ENCODE measurements at places on chromosomes 7 and 10.

GRCh38 chr7:8115547-8116402 lies 146.2 kb downstream of the ICA1 start:
- DNase-seq, result no peak

GRCh38 chr10:111354859-111355258 lies 278.0 kb downstream of the ADRA2A start:
- no peak for DNase-seq

DNA sequence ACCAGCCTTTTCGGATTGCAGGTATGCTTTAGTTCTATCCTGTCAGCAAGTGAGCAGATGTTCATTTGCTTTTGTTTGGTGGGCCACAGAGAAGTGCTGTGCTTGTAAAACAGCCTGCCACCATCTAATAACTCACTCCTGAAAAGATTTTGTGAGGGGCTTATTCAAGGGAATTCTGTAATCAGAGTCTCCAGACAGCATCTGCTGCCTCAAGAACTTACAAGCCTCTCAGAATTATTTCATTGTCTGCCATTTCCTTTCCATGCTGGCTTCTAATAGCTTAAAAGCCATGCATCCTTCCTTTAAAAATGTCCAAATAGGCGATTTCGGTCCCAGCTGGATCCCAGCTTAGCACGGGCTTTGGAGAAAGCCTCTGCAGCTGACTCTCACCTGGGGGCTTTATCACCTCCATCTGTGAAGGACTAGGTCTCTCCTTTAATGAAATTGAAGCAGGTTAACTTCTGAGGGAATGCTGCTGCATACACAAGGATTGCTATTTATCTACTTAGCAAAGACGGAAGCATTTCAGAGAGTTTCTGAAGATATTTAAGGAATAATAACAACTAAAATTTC lies 48.0 kb downstream of the MALRD1 start:
- DNase-seq, result no peak

DNA sequence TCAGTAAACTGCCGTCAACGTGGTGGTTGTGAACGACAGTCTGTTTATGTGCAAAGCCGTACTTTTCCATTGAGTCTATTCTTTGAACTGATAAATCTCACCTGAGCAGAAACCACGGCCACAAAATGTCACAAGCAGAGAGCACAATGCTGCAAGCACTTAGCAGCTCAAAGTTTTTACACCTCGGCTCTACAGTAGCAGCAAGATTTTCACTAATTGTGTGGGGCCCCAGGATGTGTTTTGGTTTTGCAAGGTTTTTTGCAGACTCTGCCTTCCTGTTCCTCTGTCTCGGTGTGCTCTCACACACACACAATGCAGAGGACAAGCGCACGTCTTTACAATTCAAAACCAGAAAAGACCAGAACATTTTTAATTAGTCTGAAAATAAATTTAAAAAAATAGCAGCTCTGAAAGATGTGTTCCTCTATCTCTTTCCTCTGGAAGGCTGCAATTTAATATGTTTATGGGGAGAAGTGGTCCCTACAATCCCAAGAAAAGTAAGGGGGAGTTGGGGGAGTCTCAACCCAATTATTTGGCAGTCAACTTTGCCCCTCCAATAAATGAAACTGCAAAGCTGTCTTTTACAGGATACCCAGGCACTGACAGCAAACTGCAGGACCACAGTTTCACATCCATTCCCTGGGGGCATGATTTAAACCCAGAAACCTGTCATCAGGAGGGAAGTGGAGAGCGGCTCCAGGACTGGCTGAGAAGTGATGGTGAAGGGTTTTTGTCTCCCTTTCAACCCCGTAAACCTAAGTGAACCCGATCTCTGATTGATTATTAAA lies 73.8 kb upstream of the SFMBT2 start:
- no peak for DNase-seq

- DNase-seq, result no peak
Measured at GRCh38 chr7:40583667-40584444, 449.1 kb downstream of the SUGCT start.

GRCh38 chr7:96637522-96637921 lies 72.1 kb downstream of the SEM1 start:
- DNase-seq, result no peak

DNA sequence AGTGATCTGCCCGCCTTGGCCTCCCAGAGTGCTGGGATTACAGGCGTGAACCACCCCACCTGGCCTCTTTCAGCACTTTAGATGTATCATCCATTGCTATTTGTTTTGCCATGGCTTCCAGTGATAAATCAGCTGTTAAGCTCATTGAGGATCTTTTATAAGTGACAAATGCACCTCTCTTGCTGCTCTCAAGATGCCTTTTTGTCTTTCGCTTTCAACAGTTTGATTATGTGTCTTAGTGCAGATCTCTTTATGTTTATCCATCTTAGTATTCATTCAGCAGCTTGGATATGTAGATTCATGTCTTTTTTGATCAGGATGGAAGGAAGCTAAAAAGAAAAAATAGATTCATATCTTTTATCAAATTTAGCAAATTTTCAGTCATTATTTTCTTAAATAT lies 105.6 kb downstream of the MAPK8 start:
- DNase-seq, result no peak

- DNase-seq, result no peak
Measured at GRCh38 chr7:44104860-44105771, 971 bp downstream of the AEBP1 start.

GRCh38 chr10:73439055-73439454 lies 5.7 kb upstream of the MSS51 start:
- DNase-seq, result no peak

- DNase-seq, result no peak
Measured at GRCh38 chr10:74827045-74827441, 643 bp downstream of the KAT6B start.

GRCh38 chr7:93944673-93945072 lies 23.1 kb downstream of the GNG11 start:
- no peak for DNase-seq

DNA sequence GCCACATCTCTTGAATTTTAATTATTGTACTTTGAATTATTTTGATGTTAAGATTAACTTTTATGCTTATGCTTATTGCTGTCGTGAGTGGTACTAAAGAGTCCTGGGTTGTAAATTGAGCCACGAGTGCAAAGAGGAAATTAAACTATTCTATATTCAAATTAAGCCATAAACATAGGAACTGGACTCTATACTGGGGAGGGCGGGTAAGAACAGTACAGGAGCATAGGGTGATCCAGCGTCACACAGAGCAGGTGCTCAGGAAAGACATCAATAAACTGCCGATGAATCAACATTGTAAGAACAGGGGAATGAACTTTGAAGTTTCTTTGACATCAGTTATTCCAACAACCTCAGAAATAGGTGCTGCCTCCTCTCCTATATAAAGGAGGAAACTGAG lies 219.6 kb downstream of the CACNB2 start:
- DNase-seq, result no peak

DNA sequence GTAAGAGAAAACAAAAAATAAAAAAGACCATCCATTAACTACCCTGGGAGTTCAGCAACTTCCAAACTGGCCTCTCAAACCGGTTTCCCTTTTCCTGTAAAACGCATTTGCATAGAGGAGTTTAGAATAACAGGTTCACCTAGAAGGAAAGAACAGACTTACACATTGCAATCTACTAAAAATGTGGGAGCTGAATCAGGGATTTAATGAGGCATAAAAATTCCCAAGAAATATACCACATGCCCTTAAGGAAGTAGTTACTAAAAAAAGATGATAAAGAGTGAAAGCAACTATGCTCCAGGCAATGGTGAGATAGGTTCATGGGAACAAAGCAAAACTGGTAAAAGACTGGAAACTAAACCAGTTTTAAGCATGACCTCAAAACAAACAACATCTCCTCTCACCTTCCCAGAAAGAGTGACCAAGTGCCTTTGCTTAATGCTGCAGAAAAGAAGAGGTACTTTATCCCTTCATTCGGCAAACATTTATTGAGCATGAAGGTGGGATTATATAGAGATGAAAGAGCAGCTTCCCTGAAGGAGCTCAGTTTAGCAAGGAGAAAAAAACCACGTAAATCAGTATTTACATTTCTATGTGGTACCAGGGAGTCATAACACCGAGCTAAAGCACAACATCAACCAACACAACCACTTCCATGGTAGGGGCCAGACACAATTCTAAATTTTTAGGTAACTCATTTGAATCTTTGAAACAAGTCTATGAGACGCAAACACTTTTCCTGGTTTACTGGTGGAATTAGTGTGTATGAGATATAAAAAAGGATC lies 152.8 kb downstream of the SGMS1 start:
- no peak for DNase-seq

DNA sequence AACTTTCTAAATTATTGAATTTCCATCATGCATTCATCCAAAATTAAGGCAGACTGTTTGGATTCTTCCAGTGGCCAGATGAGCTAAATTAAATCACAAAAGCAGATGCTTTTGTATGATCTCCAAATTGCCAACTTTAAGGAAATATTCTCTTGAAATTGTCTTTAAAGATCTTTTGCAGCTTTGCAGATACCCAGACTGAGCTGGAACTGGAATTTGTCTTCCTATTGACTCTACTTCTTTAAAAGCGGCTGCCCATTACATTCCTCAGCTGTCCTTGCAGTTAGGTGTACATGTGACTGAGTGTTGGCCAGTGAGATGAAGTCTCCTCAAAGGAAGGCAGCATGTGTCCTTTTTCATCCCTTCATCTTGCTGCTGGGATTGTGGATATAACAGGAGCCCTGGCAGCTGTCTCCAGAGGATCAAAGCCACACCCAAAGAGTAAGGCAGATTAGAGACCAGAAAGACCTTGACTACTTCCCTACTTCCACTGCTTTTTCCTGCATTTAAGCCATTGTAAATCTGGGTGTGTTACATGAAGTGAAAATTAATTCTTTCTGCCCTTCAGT lies 8.2 kb upstream of the CFAP69 start:
- no peak for DNase-seq

DNA sequence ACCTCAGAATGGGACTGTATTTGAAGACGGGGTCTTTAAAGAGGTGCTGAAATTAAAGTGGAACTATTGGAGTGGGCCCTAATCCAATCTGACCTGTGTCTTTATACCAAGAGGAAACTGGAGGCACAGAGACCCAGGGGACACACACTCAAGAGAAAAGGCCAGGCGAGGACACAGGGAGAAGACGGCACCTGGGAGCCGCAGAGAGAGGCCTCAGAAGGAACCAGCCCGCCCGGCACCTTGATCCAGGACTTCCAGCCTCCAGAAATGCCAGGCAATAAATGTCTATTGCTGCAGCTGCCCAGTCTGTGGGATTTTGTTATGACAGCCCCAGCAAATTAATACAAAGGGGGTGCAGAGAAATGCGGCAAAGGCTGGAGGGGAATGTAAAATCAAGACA lies 10.5 kb downstream of the CARD11 start:
- no peak for DNase-seq

DNA sequence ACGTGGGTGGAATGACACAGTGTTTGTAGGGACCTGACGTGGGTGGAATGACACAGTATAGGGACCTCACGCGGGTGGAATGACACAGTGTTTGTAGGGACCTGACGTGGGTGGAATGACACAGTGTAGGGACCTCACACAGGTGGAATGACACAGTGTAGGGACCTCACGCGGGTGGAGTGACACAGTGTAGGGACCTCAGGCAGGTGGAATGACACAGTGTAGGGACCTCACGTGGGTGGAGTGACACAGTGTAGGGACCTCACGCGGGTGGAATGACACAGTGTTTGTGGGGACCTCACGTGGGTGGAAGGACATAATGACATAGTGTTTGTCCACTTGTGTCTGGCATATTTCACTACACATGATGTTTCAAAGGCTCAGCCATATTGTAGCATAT lies 19.3 kb downstream of the PPP2R2D start:
- DNase-seq, result no peak

GRCh38 chr7:112058686-112059085 lies 147.5 kb downstream of the DOCK4 start:
- no peak for DNase-seq

DNA sequence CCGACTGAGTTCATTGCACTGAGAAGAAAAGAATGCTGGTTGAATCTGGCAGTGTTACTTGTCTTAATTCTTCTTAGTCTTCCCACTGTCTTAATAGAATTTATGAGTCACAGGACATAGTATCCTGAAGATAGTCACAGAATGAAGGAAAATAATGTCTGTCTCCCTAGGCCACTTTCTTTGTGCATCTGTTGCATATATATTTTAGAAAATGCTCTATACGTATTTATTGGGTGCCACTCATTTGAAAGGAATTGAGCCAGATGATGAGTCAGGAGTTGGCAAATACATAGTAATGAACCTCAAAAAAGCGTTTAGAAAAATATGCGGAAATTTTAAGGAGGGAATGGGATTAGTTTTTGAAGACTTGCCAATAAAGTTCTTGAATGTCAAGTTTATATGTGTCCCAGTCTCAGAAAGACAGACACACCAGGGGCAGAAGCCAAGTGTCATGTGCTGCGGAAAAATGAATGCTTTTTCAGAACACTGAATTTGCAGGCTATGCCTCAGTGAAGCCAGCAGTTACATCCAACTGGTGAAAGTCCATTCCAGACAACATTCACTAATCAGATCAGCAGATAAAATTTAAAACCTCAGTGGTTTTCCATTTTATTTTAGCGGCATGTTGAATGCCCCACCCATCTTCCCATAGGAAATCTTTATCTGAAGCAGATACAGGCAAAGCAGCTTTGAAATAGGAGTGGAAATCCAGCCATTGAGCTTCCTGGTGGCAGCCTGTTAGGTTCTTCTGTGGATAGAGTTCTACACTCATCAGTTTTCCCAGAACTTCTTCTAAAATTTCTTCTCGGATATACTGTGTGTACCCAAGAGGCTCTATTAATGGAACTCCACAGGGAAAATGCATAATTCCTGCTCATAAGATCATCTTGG lies 308.4 kb downstream of the BICC1 start:
- DNase-seq, result no peak

DNA sequence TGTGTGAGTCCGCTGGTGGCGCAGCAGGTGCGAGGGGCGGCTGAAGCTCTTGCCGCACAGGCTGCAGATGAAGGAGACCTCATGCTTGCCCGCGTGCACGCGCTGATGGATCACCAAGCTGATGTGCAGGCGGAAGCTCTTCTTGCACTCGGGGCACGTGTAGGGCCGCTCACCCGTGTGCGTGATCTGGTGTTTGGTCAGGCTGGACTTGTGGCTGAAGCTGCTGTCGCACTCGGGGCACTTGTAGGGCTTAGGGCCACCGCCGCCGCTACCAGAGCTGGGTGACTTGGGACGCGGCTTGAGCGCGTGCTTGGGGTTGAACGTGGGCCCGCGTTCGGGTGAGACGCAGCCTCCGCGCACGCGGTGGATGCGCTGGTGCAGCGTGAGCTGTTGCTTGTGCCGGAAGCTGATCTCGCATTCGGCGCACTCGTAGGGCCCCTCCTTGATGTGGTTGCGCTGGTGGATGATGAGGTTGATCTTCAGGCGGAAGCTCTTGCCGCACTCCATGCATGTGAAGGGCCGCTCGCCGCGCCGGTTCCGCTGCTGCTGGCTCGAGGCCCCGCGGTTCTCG lies 28.7 kb downstream of the ZNF777 start:
- no peak for DNase-seq

GRCh38 chr10:12513775-12514673 lies 164.7 kb downstream of the CAMK1D start:
- peak; percentile 16 for DNase-seq

- DNase-seq, result no peak
Measured at GRCh38 chr10:101089520-101090299, 27.9 kb downstream of the KAZALD1 start.

DNA sequence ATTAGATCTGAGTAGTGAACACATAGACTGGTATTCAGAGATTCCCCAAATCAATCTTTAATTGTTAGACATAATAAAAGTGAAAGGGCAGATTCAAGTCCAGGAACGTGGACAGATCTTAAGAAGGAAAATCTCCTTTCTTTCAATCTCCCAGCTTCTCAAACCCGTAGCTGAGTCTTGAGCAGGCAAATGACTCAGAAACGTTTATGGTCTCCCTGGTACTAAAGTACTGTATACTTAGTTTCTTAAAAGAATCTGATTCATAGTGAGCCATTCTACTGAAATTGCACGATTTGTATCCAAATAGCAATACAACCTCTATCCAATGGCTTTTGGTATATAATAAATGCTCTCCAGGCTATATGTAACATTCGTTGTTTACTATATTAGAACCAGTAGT lies 140.4 kb upstream of the RHEB start:
- no peak for DNase-seq

All from COR-L47 (cell line).